T-cell (primary cell): ENCODE measurements at places on chromosomes 1 and 21.

DNA sequence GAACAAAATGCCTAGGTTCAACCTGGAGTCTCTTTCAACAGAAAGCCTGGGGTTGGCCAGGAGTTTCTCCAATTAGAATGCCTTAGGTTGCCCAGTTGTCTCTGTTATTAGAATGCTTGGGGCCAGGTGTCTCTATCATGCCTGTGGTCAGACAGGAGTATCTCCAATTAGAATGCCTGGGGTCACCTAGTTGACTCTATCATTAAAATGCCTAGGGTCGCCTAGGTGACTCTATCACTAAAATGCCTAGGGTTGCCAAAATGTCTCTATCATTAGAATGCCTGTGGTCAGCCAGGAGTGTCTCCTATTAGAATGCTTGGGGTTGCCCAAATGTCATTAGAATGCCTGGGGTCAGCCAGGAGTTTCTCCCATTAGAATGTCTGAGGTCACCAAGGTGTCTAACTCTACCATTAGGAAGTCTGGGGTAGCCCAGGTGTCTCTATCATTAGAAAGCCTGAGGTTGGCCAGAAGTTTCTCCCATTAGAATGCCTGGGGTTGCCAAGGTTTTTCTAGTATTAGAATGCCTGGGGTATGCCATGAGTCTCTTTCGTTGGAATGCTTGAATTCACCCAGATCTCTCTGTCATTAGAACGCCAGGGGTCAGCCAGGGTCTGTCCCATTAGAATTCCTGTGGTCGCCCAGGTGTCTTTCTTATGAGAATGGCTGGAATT is 57.9 kb downstream of the RNF187 start:
- DNase-seq, result no peak

DNA sequence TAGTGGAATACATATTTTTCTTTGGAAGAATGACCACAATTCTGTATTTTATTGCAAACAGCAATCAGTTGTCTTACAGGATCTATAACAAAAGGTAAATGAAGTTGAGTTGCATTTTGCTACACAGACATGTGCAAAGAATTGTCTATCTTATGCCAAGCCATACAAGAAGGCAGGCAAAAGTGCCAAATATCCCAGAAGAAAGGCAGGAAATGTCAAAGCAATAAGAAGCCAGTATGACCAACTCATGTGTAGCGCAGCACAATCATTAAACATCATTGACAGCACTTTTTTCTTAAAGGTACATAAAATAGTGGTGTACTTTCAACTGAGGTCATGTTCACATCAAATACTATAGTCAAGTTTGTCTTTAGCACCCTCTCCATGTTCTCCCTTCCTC is 42.7 kb downstream of the NIBAN1 start:
- no peak for DNase-seq

GRCh38 chr1:192104852-192105251 is 53.4 kb upstream of the RGS18 start:
- DNase-seq, result no peak

DNA sequence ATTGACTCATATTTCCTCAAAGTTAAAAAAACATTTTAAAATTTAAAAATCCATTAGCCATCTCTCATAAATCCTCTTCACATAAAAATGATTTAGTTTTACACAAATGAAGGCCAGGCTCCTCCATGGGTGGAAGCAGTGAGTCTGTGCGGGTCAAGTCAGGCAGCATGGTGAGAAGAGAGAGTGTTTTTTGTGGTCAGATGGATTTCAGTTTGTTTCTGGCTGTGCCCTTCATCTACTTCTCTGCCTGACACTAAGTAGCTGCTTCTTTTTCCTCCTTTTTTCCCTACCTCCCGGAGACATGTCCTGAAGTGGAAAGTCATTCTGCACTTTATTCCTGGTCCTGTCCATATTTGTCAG is 10.3 kb downstream of the PLA2G4A start:
- no peak for DNase-seq

GRCh38 chr1:201917362-201918033 is 28.8 kb downstream of the SHISA4 start:
- DNase-seq, result no peak

DNA sequence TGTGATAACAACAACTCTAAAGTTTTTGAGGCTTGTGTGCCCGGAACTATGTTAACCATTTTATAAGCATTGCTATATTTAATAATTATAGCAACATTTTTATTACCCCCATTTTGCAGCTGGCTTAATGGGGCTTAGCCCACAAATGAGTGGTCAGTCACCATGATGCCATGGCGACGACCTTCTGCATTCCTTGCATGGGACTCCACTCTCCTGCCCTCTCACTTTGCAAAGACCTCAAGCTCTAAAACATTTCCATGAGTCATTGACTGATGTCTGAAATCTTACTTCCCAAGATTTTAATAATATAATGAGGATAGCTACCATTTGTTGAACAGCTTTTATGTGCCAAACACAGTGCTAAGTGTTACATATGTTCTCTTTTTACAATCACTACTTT is 15.4 kb downstream of the NGF start:
- DNase-seq, result no peak

DNA sequence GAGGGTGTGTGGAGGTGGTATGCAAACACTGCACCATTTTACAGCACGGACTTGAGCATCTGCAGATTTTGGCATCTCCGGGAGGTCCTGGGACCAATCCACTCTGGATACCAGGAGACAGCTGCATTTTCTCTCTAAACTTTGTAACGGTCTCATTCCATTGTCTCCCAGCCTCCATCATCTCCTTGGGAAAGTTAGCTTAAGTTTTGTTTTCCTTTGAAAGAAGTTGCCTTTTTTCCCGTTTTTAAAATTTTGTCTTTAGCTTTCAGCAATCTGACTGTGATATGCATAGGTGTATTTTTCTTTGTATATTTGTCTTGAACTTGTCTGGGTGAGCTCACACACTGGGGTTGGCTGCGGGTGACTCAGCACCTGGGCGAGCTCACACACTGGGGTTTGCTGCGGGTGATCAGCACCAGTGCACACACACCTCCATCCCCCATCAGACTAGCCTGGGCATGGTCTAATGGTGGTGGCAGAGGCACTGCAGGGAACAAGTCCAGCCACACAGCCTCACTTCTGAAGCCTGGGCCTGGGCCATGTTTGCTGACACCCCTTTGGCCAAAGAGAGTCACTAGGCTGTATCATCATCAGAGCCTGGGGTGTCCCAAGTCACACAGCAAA is 32.1 kb upstream of the COL18A1 start:
- DNase-seq, result no peak

- no peak for DNase-seq
Measured at GRCh38 chr1:161089938-161090337, 580 bp upstream of the NECTIN4 start.

GRCh38 chr1:237416924-237417655 is 375.1 kb downstream of the RYR2 start:
- DNase-seq, result no peak

- peak; percentile 65 for DNase-seq
Measured at GRCh38 chr1:40316595-40317393, at the start of gene COL9A2. Gene COL9A2, minus strand, starts transcription at chr1:40317286. Its CDS starts 89 bp downstream, at chr1:40317197.

GRCh38 chr1:93503816-93504215 is 55.9 kb downstream of the FNBP1L start:
- no peak for DNase-seq

DNA sequence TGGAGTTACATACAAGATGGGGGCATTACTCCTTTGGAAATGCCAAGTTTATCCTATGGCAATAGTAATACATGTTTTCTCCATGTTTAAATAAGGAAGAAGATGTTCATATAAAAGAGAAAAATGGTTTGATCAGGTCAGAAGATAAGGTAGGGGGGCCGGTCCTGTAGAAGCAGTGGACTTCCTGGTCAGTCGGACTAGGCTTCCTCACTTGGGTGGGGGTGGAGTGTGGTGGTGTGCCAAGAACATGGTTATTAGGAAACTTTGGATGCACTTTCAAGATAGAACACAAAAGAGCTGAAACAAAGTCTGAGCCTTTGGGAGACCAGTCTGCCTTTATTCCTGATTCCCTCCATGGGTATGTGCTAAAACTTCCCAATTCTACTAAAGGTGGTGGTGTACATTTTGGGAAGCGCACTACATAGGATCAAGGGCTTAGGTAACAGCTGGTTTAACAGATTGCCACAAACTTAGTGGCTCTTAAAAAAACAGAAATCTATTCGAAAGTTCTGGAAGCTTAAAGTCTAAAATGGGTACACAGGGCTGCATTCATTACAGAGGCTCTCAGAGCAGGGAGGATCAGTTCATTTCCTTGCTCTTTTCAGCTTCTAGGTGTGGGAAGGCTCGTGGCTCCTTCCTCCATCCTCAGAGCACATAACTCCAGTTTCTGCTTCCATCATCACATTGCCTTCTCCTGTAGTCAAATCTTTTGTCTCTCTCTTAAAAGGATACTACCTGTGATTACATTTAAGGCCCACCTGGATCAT is 64.6 kb downstream of the KDM1A start:
- no peak for DNase-seq

DNA sequence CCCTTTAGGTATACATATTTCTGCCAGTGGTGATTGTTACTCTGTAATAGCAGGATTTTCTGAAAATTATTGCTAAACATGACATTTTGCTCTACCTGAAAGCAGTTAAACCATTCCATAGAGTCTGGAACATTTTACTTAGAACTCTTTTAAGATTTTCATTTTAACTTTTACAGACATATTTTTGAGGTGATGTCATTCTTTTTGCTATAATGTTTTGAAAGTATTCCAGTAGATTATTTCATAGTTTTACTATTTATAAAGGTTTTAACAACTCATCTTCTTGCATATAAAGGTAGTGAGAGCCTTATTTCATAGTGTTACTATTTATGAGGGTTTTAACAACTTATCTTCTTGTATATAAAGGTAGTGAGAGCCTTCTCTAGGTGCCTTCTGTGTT is 42.9 kb downstream of the PTBP2 start:
- DNase-seq, result no peak

- no peak for DNase-seq
Measured at GRCh38 chr1:52691821-52692220, 6.3 kb downstream of the COA7 start.

DNA sequence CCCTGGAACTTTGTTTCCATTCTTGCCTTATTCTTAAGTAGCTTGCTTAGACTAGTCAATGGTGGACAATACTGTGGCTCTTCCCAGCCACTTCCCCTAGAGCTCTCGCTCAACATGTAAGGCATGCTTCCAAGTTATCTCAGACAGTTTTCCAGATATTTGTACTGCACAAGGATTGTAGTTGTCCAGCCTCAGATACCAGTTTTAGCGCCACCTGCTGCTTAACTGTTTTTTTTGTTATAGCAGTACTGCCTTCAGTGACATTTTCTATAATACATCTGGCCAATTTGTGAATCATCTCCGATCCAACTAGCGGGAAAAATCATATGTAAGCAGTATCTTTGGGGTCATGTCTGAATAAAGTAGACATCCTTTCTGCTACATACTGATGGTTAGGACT is 346.7 kb upstream of the ADGRL4 start:
- no peak for DNase-seq

DNA sequence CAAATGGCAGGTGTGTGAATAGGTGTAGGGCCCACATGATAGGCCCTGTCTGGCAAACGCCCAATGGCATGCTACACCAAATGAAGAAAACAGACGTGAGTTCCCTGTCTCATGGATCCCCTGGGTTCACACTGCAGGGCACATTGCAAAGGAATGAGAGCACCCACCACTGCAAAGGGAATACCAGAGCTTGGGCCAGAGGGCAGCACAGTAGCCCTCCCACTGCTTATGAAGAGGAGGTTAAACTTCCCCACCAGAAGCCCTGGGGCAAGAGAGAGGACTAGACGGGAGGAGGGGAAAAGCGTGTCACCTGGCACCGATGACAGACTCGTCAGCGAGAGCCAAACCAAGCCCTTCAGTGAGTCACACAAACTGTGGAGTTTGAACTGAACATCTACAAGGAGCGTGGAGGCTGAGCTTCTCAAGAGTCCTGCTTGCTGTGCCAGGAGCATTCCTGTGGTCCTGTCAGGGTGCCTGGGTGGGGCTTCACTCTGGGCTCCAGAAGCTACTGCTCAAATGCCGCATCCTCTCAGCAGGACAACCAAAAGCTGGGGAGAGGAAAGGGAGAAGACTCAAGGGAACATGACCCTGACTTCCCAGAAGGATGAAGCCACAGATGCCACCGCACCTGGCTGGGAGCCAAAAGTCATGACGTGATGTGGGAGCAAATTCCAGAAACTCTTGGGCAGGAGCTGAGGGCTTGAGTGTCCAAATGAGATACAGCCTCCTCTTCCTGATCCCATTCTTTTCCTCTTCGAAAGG is 61.1 kb downstream of the TOMM20 start:
- DNase-seq, result no peak

DNA sequence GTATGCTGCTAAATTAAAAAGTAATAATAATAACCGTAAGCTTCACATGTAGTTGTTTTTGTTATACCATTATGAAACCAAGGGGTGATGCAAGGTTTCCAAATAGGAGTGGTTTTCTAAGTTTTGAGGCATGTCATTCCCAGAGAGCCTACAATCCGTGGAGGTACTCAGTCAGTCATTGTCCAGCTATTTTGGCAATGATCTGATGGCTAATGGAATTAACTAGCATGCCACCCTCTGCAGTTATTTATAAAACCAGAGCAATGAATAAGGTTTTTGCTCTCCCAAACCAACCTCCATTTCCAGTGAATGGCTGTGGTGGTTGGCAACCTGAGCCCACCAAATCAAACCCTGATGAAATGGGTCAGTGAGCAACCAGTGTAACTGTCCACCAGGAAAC is 106.4 kb downstream of the TBX15 start:
- DNase-seq, result no peak

- DNase-seq, result no peak
Measured at GRCh38 chr21:15495965-15496364, 233.8 kb upstream of the USP25 start.

DNA sequence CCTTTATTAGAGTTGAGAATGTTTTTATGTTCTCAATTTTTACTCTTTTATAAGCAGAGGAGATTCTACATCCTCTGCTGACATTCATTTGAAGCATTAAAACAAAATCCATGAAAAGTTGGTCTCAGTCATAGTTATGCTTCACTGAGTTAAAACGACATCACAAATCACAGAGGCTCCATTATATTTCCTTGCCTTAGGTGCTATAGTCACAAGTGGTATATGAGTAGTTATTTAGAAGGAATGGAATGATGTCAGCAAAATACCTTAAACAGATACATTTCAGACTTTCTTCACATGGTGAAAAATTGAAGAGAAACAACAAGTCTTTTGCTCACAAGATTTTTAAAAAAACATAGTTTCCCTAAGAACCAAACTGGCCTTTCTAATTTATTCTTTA is 11.7 kb upstream of the METTL13 start:
- DNase-seq, result no peak
